Fibroblast of skin of right quadriceps (primary cell): ENCODE measurements at places on chromosomes 1 and 21.

GRCh38 chr1:111481387-111482221 is 7.8 kb downstream of the C1orf162 start:
- peak; percentile 47 for DNase-seq

DNA sequence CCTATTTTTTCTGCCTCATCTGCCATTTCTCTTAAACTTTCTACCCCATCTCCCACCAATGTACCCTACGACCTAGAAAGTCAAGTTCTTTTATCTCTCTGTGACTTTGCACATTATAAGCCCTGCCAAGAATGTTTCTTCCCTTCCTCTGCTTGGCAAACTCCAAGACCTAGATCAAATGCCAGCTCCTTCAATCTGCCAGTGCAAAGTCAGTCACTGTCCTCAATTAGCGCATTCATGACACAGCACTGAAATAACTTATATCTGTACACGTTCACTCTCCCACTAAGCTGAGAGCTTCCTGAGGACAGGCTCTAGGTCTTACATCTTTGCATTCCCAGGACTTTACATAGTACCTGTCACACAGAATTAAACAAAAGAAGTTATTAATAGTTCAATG is 21.4 kb upstream of the LSM10 start:
- no peak for DNase-seq

DNA sequence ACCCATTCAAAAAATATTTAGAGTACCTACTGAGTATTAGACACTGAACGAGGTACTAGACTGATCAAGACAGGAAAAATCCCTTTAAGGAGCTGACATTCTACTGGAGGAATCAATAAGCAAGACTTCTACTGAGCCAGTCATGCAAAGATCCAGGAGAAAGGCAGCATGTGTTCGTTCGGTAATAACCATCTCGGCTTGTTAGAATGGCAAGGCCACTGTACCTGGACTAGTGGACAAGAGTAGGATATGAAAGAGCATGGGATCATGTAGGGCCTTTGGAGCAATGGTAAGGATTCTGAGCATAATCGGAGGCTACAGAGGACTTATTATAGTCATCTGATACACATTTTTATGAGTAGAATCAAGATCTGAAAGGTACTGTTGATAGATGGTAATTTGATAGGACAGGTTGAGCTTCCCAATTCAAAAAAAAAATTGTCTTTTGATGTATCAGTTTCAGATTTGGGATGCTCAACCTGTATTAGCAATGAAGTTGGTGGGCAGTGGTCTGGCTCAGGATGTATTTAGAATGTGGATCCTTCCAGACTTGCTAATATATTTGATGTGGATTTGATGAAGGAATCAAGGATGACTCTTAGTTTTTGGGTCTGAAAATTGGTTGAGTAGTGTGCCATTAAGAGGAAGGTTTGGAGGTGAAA is 2.3 kb downstream of the COX20 start:
- DNase-seq, result no peak

- peak; percentile 19 for DNase-seq
Measured at GRCh38 chr1:217747156-217747769, 116.1 kb downstream of the SPATA17 start.

- no peak for DNase-seq
Measured at GRCh38 chr1:47658161-47658920, 220.5 kb downstream of the FOXD2 start.

- DNase-seq, result no peak
Measured at GRCh38 chr1:170020859-170021258, 53.6 kb downstream of the KIFAP3 start.

- DNase-seq, result no peak
Measured at GRCh38 chr1:230067871-230068620, 1.0 kb downstream of the GALNT2 start.

DNA sequence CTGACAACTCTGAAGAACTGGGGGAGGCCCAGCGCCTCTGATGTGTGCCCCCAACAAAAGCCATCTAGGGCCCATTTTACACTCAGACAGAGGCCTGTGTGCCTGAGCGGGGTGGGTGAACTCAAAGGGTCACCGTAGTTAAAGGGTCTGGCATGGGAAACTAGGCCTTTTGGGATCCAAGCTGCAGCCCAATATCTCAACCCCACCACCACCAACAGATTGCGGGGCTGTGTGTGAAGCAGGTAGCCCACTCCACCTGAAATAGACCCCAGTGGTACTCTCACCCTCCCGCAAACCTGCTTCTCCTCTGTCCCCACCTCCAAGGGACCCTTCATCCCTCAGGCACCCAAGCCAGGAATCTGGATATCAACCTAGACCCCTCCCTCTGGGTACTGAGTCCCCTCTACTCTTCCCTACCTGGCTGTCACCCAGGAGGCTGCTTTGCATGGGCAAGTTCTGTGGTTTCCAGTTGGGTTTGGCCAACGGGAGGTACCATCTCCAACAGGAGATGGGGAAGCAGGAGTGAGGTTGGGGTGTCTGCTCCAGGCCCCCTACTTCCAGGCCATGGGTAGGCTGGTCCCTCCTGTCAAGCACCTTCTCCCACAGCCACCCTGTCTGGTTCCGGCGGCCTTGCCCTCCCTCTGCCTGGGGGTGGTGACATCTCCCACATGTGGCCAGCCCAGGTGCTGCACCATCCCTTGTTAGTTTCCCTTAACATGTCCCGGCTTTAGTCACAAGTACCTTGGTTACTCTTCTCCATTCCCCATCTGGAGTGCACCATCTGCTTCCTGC is 35.2 kb upstream of the LRP8 start:
- no peak for DNase-seq

DNA sequence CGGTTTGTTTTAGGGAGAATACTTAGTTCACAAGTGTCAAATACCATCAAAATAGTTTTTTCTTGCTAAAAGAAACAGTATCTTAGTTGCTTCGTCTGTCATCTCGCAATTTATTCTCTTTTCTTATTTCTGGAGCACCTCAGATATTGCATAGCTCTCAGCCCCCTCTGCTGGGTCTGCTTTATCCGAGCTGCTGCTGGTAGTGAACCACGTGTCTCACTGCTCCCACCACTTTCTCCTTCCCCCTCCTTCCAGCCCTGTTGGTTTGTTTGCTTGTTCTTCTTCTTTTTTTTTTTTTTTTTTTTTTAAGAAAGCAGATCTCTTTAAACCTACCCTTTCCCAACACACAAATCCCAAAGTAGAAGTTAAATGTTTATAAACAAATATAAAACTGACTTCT is 170.8 kb downstream of the EDEM3 start:
- no peak for DNase-seq

DNA sequence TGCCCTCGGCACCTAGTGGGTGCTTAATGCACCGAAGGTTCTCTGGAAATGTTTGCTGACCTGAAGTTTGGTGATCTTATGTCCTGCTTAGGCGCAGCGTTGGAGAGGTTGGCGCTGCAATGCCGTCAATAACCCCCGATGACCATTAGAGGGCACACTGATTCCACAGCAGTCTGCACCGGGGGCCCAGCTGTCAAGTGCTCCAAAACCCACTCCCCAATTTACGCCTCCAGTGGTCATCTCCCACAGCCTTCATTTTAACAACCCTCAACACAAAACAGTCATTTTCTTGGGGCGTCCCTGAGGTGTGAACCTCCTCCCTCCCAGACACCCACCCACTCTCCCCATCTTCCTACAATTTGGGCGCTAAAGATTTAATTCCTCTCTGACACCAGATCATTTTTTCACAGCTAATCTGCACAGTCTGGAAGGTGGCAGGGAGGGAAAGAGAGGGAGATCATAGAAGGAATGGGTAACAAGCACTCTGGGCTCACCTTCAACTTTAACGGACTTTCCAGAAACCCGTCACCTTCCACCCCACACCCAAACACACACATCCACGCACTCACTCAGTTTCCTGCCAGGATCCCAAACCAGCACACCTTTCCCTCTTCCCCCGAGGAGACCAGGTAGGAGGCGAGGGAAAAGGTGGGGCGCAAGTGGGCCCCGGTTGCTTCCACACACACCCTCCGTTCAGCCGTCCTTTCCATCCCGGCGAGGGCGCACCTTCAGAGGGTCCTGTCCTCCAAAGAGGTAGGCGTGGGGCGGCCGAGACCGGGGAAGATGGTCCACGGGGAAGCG is 570 bp upstream of the NPR1 start:
- no peak for DNase-seq

DNA sequence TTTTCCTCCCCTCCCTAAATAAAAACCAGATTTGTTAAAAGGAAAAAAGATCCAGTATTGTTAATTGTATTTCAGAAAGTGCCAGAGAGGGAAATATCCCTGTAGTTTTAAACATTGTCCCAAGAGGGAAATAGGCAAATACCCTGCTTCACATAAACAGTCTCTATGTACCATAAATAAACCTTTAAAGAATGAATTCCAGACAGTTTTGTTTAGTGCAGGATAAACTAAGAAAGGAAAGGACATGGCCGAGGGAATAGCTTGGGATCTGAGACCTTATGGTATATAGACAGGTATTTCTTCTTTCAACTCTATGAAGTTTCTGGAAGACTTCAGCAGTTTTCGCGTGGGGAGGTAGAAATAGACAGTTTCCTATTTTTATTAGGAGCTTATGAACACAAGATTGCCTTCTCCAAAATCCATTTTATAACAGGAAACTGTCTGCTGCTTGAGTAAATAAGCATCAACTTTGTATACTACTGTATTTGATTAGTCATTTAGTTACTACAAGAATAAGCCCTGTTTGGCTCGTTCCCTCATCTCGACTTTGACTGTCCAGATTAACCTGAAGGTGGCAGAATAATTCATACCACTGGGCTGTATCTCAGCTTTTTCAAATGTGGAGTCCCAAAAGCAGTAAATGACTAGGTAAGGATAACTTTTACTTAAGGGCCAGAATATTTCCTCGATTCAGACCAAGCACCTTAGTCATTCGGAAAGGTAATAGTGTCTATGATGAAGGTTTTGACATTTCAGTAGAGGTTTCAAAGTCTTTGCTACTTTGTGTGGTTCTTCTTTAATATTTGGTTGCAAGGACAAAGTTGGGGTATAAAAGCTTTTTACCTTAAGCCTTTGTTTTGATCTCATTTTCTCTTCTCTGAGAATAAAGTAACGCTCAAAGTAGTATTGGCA is 177.5 kb downstream of the VPS13D start:
- DNase-seq, result peak; percentile 76

GRCh38 chr1:110477445-110477957 is 26.6 kb downstream of the PROK1 start:
- no peak for DNase-seq

- DNase-seq, result peak; percentile 18
Measured at GRCh38 chr1:206579747-206580437, 32.4 kb downstream of the EIF2D start.

DNA sequence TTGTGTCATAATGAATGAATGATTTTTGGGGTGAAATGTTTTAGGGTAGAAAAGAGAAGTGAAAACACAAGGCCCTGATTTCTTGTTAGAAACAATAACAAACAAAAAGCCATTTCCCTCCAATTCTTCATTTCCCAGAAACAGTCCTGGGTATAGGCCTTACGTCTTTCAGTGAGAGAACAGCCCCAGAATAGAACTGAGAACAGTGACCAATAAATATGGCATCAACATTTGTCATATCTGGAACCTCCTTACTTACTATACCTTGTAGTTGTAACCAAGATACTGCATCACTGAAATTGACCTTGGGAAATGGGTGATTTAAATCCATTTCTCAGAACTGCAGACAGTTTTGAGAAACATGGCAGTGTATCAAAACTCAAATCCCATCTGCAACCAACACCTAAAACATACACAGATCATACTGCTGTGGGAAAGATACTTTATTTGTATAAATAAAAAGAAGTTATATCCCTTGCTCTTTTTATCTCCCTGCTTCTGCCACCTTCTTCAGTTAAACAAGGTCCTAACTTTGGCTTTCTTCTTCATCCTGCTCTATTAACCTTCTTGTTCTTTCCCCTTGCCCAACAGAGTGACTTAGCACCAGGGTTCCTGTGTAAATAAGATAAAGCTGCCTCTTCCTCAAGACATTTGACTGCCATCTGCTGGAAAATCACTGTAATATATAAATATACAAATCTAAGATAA is 19.5 kb downstream of the XKR8 start:
- peak; percentile 57 for DNase-seq

GRCh38 chr1:101410048-101410878 is 173.4 kb downstream of the S1PR1 start:
- DNase-seq, result peak; percentile 1

GRCh38 chr1:115694805-115695204 is 53.0 kb downstream of the VANGL1 start:
- no peak for DNase-seq

DNA sequence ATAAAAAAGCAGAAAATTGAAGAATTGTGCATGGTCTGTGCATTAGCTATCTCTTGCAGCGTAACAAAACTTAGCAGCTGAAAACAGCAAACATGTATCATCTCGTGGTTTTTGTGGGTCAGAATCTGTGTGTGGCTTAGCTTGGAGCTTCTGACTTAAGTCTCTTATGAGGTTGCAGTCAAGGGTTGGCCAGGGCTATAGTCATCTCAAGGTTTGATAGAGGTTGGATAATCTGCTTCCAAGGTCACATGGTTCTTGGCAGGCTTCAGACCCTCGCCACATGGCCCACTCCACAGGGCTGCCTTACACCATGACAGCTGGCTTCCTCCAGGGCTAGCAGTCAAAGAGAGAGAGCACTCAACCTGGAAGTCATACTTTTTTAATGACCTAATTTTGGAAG is 35.9 kb downstream of the CNST start:
- DNase-seq, result peak; percentile 42

DNA sequence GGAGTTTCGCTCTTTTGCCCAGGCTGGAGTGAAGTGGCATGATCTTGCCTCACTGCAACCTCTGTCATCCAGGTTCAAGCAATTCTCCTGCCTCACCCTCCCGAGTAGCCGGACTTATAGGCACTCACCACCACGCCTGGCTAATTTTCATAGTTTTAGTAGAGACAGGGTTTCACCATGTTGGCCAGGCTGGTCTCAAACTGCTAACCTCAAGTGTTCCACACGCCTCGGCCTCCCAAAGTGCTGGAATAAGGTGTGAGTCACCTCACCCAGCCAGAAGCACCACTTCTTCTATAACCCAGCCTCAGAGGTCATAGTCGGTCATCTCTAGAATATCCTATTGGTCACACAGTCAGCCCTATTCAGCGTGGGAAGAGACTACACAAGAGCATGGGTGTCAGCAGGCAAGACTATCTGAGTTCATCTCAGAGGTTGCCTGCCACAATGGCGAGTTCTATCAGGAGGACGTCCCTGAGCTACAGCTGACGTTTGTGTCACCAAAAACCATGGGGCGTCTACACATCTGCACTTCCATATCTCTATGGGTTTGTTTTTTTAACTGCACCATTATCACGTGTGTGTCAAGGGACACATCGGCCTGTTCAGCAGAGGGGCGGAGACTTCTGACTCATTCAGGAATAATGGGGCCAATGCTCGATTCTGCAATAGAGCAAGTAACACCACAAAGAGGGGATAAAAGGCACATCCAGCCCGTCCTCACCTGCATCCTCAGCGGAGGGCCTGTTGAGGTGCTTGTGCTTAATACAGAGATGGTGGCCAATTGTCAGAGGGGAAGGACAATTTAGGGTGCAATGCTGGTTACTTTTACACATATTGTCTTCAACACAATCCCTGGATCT is 256.3 kb upstream of the IRF2BP2 start:
- DNase-seq, result peak; percentile 76

- DNase-seq, result no peak
Measured at GRCh38 chr21:14206222-14206621, 4.5 kb downstream of the LIPI start.

GRCh38 chr1:243431591-243431990 is 175.8 kb downstream of the SDCCAG8 start:
- no peak for DNase-seq
